ENCODE measurements at places on chromosomes 6 and 20.

- no peak for DNase-seq
These were observed 107.7 kb downstream of the ZDHHC14 start for GRCh38 chr6:157488716-157489118.

GRCh38 chr6:154139892-154140291 is 100.9 kb downstream of the OPRM1 start:
- DNase-seq = no peak

DNA sequence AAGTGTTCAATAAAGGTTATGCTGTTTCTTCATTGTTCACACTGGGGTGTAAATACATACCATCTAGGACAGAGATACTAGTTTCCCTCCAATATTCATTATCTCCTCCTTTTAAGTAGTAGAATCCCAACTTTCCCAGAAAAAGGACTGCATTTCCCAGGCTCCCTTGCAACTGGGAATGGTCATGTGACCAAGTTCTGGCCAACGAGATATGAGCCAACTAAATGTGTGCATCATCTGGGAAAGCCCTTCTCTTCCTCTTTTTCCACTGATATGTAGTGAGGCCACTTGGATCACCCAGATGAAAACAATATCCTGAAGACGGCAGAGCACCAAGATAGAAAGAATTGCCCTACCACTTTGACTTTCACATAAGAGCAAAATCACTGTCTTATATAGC is 97.9 kb upstream of the PTPRT start:
- no peak for DNase-seq

DNA sequence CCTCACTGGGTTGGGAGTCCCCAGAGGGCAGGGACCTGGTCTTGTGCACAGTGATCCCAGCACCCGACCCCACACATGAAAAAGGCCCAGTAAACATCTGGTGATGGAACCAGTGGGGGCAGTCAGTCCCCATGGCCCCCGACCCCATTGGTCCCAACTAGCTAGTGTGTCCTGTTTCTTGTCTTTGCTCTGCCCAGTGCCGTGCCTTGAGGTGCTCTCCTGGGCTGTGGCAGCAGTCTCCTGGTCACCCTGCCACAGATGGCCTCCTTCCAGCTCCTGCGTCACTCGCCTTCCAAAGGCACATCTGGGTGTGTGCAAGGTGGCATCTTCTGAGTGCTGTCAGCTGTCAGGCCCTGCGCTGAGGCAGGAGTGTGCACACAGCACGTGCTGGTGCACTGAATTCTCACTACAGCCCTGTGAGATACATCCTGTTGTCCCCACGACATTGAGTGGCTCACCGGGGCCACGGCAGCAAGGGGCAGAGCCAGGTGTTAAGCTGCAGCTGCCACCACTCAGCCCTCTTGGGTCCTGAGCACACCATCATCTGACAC is 3.9 kb downstream of the NPEPL1 start:
- DNase-seq = no peak

DNA sequence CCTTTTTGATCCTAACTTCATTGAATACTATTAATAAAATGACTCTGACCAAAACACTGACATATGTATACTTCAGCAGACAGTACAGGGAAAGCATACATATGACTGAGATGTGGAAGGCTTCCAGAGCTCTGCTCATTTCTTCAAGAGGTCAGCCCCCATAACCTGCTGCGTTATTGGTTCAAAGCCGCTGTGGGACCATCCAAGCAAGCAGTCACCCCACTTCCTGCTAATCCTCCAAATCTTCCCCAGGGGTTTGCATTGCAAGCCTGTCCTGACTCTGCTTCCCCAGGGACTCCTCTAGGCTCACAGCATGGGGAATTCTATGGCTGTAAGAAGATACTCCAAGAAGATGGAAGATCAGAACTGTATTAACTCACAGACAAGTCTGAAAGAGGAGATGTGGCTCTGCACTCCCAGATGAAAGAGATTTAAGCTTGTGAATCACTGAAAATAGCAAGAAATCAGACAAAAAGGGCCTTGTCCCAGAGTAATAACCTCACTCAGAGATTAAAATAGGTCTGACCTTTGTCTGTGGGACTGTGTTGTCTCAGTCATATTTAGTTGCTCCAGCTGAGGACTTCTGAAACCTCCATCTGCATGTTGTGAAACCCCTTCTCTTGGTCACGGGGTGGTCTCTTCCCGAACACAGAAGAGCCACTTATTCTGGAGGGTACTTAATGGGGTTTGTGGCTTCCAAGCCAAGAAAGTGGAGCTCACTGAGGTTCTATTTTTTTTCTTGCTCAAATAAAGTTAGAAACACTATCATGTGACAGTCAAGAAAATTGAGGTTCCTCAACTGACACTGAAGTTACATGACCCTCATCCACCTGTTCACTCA is 101.5 kb upstream of the MARCKS start:
- DNase-seq = no peak
